Natural killer cell treated with Interleukin-12 subunit alpha and Interleukin-12 subunit beta and Interleukin-15 and Interleukin-18, amount 100 ng/mL, for 72 hours (primary cell): ENCODE measurements at places on chromosomes 6 and 20.
A peak's percentile ranks its signal among the peaks of the same experiment; 100 is the strongest.

DNA sequence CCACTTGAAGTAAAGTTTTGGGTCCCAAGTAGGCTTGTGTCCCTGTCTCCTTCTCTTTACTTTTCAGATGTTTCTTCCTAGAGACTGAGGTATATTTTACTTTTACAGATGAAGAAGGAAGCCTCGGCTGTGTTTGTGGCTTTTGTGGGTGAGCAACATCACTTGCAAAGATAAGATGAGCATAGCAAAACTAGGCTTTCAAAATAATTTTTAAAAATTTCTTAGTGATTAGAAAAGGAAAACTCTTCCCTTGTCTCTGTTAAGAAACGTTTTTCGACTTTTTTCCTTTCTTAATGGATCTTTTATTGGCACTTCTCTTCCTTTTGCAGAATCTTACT lies 7.6 kb downstream of the PTPN1 start:
- peak overlapping the region; percentile 99 for H3K27ac ChIP-seq
- peak overlapping the region; percentile 98 for H3K4me3 ChIP-seq
- no peaks in the 10 kb centered on the region for H3K27me3 ChIP-seq
- peaks cover 4% of the 10 kb centered on the region for H3K36me3 ChIP-seq
- peaks cover 89% of the 10 kb centered on the region for H3K4me1 ChIP-seq

DNA sequence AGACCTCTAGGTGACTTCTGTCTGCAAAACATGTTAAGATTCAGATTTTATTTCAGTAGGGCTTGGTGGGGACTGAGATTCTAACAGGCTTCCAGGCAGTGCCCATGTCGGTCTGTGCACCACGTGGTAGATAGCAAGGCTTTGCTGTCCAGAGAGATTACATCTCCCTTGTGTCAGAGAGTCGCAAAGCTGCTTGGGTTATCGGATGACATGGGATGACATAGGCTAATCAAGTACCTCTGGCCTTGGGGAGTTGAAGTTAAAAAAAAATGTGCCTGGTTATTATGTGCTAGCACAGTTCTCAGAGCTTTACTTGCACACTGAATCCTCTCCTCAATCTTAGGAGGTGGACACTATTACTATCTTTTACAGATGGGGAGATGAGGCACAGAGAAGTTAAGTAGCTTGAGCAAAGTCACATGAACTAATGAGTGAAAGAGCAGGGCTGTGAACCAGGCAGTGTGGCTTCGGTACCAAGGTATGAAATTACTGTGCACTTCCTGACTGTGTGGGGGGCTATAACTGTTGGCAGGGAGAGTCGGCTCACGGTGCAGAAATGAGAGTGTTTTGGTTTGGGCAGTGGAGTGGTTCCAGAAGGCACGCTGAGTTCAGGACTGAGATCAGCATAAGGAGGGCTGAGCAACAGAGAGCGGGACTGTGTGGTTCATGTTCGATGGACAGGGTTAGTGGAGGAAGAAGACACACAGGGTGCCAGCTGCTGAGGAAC lies 41.1 kb downstream of the FARS2 start:
- H3K4me3 ChIP-seq, result peak overlapping the region; percentile 74
- H3K4me1 ChIP-seq, result peaks cover 43% of the 10 kb centered on the region
- no peaks in the 10 kb centered on the region for H3K36me3 ChIP-seq
- no peak for DNase-seq
- no peaks in the 10 kb centered on the region for H3K27me3 ChIP-seq

GRCh38 chr6:53744321-53744720 lies 50.5 kb upstream of the LRRC1 start:
- no peaks in the 10 kb centered on the region for H3K36me3 ChIP-seq
- no peak overlapping the region for H3K4me3 ChIP-seq
- peaks cover 11% of the 10 kb centered on the region for H3K4me1 ChIP-seq
- H3K27me3 ChIP-seq, result no peaks in the 10 kb centered on the region
- no peak overlapping the region for H3K27ac ChIP-seq

DNA sequence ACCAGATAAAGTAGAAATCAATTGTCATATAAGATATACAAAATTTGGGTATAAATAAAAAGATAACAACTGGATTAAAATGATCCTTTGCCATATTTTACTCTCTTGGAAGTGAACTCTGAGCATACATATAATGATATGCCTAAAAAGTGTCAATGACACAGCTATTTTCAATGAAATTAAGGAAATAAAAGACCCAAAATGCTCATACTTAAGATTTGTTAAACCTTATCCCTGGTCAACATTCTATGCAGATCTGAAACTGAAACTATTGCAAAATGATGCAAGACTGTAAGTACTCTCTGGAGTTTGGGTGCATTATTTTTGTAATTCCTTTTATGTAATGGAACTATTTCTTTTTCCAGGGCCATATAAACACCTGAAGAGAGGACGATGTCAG lies 119.0 kb upstream of the SGK1 start:
- H3K36me3 ChIP-seq, result no peaks in the 10 kb centered on the region
- peak overlapping the region; percentile 78 for H3K27ac ChIP-seq
- no peak for DNase-seq
- H3K4me3 ChIP-seq, result peak overlapping the region; percentile 72

DNA sequence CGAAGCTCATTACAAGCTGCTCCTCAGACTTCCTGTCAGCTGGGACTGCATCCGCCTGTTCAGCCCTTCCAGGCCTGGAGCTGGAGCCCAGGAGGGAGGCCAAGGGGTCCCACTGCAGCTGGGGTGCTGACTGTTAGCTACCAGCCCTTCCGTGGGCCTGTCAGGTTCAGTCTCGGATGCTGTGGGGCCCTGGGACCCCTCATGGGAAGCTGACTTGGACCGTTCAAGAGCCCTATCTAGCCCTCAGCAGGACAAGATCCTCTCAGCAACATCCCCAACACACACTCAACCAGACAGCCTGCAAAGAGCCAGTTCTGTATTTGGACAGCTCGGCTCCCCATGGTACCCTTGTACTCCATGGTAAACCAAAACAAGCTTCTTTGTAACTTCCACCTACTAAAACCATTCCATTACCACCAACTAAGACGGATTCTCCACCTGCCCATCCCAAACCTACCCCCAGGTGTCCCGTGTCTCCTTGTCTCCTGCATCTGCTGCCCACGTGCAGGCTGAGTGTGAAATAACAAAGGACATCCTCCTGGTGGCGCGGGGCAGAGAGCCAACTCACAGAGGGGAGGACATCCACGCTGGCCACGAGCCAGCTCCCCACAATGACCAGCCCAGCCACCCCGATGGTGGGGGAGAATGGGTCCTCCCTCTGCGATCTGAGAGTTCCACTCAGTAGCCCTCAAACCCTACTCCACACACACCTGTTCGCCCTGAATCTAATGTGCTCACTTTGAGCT lies 111.2 kb downstream of the TAF4 start:
- DNase-seq, result no peak
- no peak overlapping the region for H3K4me3 ChIP-seq
- no peaks in the 10 kb centered on the region for H3K36me3 ChIP-seq
- no peaks in the 10 kb centered on the region for H3K4me1 ChIP-seq
- peaks cover 20% of the 10 kb centered on the region for H3K27me3 ChIP-seq
- H3K27ac ChIP-seq, result no peak overlapping the region

GRCh38 chr20:60695226-60696000 lies 556.6 kb upstream of the CDH4 start:
- H3K27me3 ChIP-seq, result peaks cover 23% of the 10 kb centered on the region
- H3K27ac ChIP-seq, result no peak overlapping the region
- DNase-seq, result no peak

GRCh38 chr20:62671765-62672164 lies 29.5 kb downstream of the SLCO4A1 start:
- H3K4me3 ChIP-seq, result no peak overlapping the region
- H3K27me3 ChIP-seq, result no peaks in the 10 kb centered on the region
- peak overlapping the region; percentile 10 for H3K27ac ChIP-seq
- DNase-seq, result no peak

GRCh38 chr6:27163834-27164233 lies 83.7 kb upstream of the PRSS16 start:
- H3K4me1 ChIP-seq, result no peaks in the 10 kb centered on the region
- H3K36me3 ChIP-seq, result no peaks in the 10 kb centered on the region
- H3K27me3 ChIP-seq, result no peaks in the 10 kb centered on the region

GRCh38 chr6:75551367-75551952 lies 50.2 kb upstream of the SENP6 start:
- H3K4me1 ChIP-seq, result peaks cover 7% of the 10 kb centered on the region
- H3K27me3 ChIP-seq, result no peaks in the 10 kb centered on the region
- no peak for DNase-seq

- peaks cover 63% of the 10 kb centered on the region for H3K4me1 ChIP-seq
- no peaks in the 10 kb centered on the region for H3K27me3 ChIP-seq
- H3K36me3 ChIP-seq, result peaks cover 76% of the 10 kb centered on the region
Measured at GRCh38 chr20:49288250-49288751, 10.4 kb upstream of the ZNFX1 start.
